ENCODE measurements at places on chromosomes 12 and 14.

DNA sequence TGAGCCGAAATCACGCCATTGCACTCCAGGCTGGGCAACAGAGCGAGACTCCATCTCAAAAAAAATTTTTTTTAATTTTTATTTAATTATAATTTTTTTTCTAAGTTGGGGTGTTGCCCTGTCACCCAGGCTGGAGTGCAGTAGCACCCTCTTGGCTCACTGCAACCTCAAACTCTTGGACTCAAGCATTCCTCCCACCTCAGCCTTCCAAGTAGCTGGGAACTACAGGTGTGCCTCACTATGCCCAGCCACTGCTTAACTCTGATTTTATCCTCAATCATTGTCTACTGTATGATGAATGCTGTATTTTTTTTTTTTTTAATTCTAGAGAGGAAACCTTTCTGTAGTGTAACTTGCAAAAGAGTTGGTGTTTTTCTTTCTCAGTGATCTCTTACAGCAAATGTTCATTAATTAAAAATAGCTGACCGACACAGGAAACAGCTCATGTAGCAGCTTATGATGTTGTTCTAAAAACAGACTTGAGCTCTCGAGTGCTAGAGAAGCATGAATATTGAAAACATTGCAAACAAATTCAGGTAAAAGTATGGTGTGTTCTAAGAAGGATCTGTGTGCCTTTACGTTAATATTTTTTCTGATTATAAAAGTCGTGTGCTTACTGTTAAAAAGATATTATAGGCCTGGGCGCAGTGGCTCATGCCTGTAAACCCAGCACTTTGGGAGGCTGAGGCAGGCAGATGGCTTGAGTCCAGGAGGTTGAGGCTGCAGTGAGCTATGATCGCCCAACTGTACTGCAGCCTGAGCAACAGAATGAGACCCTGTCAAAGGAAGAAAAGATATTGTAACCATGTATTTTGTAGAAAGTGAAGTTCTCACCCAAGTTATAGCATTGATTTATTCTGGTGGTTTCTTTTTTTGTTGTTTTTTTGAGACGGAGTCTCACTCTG, 68.9 kb downstream of the FGD4 start:
- no peak for DNase-seq

DNA sequence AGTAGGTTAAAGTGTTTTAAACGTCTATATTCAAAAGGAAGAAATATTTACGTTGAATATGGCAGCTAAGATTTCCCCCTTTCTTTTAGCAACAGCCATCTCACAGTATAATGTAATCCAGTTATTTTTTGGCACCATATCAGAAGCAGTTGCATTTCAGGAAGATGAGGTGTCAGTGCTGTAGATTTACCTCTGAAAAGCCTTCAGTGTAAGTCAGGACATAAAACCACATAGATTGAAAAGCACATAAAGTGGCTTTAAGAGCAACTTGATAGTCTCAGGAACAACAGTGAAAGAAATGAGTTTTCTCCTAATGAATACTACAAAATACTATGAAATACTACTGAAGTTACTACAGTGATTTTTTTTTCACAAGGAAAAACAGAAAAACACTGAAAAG, 6.9 kb downstream of the MLH3 start:
- no peak for DNase-seq

DNA sequence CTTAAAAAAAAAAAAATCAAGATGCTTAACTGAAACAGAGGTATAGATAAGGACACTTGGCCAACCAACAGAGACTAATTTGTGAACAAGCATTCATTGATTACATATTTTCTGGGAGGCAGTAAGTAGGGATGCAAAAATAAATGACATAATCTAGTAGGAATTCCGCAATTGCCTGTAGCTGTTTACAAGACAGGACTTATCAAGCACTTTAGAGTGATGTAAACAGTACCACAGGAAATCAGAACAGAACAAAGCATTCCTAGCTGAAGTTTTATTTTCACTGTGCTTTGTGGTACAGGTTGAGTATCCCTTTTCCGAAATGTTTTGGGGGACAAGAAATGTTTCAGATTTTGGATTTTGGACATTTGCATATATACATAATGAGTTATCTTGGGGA, 68.2 kb upstream of the FGD4 start:
- DNase-seq, result no peak

GRCh38 chr12:114265036-114265435, 140.9 kb downstream of the TBX5 start:
- DNase-seq, result no peak

DNA sequence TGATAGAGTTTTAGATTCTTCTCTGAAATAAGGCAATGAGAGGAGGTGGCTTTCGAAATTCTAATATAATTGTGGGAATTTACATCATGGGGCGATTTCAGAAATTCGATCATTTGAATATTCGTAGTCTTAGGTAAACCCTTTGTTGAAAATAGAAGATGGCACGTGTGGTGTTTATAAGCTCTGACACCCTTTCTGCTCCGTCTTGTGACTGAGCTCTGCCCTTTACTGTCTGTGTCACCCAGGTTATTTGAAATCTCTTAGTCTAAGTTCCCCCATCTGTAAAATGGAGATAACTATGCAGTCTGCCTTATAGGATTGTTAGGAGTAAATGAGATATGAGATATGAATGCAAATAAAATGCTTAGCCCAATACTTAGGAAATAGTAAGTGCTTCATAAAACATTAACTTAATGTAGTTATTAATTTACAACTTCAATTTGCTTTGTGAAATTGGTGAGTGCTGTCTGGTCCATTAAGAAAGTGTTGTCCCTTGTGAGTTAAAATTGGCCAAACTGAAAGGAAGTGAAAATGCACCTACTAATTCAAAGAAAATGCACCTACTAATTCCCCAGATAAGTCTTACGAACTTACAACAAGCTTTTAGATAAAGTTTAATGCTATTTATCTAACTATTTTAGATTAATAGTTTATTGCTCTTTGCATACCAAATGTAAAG, 1.5 kb downstream of the BMAL2 start:
- no peak for DNase-seq

DNA sequence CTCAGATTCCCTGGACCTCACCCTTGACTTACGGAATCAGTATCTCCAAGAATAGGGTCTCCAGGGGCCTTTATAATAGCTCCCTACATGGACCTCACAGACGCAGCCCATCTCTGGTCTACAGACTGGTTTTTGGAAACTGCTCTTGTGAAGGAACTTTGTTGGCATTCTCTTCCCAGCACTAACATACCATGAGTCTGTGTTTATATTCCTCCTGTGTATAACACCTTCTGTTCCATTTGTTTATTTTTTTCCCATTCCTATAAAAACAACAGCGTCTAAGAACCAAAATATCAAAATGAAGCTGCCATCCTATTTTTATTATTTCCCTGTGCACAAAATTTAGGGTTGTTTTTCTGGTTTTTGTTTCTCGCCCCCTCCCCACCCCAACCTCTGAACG, 131.1 kb downstream of the NEDD1 start:
- no peak for DNase-seq

DNA sequence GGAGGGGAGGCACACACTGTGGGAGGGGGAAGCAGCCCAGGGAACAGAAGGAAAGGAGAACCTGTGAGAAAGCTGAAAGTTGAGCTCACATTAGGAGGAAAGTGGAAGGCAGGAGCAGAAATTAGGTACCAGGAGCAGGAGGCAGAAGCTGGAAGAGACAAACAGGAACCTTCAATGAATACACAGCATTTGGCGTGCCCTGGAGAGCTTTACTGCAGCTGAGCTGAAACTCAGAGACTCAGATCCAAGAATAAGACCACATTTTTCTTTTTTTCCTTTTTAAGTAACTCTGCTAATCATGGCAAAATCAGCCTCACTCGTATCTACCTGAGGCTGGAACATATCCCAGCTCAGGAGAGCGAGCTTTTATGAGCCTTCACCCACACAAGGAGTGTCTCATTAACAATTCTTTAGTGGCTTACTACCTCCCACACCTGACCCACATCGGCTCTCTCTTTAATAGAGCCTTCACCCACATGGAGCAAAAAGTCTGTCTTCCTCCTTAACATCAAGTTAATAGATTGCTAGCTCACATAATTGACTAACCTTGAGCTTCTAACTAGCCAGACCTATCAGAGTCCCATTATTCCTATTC, 18.2 kb upstream of the CERS5 start:
- peak; percentile 85 for DNase-seq

DNA sequence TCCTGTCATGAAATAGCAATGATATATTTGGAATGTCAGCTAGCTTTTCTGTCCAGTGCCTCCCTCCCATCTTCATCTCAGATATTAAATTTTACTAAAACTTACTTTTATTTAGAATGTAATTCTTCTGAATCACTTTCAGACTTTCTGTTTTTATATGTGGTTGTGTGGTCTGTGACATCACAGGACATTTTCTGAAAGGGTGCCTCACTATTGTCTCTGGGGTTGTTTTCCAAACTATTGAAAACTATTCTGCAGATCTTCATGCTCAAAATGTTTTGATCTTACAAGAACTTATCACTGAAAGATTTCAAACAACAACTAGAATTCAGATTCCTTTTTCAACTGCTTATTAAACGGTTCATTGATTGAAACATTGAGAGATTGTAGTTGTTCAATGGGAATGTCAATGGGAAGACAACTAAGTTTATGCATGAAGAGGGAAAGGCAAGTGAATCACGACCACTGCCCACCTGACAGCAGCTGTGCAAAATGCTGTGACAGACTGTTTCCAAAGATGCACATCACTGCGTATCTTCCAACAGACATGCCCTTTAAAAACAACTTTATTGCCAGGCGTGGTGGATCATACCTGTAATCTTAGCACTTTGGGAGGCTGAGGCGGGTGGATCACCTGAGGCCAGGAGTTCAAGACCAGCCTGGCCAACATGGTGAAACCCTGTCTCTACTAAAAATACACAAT, 51.3 kb downstream of the KLRG1 start:
- DNase-seq, result no peak
